ENCODE measurements at places on chromosomes 1 and 21.

DNA sequence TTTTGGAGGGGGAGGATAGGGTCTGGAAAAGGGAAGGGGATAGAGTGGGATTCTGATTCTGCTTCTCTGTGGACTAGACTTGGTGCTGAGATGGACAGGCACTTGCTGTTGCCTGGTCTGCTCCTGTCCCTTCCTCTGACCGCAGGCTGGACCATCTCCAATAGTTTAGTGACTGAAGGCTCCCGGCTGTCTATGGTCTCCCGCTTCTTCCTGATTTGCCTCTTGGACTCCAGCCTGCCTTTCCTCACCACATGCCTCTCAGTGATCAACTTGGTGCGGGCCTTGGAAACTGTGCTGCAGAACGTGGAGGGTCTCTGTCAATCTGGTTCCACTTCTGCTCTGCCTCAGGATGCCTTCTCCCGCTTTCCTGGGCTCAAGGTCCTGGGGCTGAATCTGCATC, 6.3 kb upstream of the ZSCAN20 start:
- no peaks in the 10 kb centered on the region for H3K27me3 ChIP-seq
- DNase-seq, result no peak
- H3K36me3 ChIP-seq, result no peaks in the 10 kb centered on the region

- H3K27me3 ChIP-seq, result no peaks in the 10 kb centered on the region
- no peaks in the 10 kb centered on the region for H3K36me3 ChIP-seq
- DNase-seq, result peak; percentile 57
- no peaks in the 10 kb centered on the region for H3K4me1 ChIP-seq
Measured at GRCh38 chr1:209675565-209676154, 448 bp downstream of the G0S2 start.

- no peak for DNase-seq
- no peaks in the 10 kb centered on the region for H3K36me3 ChIP-seq
- no peak overlapping the region for H3K27ac ChIP-seq
- no peak overlapping the region for H3K4me3 ChIP-seq
Measured at GRCh38 chr1:246108278-246108925, 398.7 kb downstream of the SMYD3 start.

DNA sequence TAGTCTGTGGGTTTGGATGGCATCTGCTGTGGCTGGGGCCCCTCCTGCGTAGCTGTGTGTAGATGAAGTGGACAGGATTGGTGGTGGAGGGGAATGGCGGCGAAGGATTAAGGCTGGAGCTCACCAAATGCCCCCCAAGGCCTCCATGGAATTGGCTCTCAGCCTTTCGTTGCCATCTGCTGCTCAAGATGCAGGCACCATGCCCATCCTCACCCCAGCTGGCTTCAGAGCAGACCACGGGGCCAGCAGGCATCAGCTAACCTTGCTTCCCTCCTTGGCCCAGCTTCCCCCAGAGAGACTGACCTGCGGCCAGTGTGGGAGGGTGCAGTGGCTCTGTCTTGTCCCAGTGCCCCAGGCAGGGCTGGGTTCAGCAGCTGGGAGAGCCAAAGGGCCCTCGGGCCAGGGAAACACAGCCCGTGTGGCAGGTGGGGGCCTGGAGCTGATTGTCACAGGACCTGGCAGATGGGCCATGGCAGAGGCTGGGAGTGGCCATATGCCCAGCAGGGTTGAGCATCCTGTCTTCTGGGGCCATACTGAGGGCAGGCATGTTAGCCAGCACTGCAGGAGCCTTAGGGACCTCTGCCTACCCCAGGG, 66.8 kb upstream of the ACTL8 start:
- no peaks in the 10 kb centered on the region for H3K27me3 ChIP-seq
- H3K4me1 ChIP-seq, result no peaks in the 10 kb centered on the region
- no peak overlapping the region for H3K27ac ChIP-seq
- H3K4me3 ChIP-seq, result no peak overlapping the region
- DNase-seq, result no peak

DNA sequence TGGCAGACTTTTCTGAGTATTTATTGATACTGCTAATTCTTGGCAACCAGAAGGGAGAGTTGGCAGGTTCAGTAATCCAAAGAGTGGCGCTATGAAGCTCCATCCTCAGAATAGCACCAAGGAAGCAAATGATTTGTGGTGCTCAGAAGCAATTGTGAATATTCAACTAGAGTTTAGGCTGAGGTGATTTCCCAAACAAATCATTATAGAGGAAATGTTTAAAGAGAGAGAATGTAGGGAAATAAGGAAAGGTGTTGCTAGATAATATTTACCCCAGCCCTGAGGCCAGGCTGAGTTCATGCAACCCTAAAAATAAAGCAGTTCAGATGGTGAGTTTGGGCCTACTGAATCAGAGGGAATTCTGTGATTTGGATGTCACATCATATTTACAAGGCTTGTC, 363.4 kb upstream of the PLXNA2 start:
- no peaks in the 10 kb centered on the region for H3K4me1 ChIP-seq
- no peak for DNase-seq
- no peak overlapping the region for H3K27ac ChIP-seq

DNA sequence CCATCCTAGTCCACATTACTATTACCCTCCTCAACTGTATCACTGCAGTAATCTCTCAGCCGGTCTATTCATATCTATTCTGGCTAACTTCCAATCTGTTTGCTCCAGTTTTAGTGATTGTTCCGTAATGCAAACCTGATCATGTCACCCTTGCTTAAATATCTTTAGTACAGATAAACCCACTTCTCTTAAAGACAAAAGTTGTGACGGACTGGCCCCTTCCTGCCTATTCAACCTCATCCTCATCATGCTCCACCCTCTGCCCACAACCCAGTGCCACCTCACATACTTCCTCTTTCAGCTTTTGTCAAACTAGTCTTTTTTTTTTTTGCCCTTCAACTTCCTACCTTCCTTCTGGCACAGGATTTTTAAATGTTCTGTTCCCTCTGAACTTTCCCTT, 2.8 kb upstream of the C1orf162 start:
- H3K4me3 ChIP-seq, result no peak overlapping the region
- peak; percentile 35 for DNase-seq
- no peaks in the 10 kb centered on the region for H3K4me1 ChIP-seq
- H3K27me3 ChIP-seq, result no peaks in the 10 kb centered on the region

DNA sequence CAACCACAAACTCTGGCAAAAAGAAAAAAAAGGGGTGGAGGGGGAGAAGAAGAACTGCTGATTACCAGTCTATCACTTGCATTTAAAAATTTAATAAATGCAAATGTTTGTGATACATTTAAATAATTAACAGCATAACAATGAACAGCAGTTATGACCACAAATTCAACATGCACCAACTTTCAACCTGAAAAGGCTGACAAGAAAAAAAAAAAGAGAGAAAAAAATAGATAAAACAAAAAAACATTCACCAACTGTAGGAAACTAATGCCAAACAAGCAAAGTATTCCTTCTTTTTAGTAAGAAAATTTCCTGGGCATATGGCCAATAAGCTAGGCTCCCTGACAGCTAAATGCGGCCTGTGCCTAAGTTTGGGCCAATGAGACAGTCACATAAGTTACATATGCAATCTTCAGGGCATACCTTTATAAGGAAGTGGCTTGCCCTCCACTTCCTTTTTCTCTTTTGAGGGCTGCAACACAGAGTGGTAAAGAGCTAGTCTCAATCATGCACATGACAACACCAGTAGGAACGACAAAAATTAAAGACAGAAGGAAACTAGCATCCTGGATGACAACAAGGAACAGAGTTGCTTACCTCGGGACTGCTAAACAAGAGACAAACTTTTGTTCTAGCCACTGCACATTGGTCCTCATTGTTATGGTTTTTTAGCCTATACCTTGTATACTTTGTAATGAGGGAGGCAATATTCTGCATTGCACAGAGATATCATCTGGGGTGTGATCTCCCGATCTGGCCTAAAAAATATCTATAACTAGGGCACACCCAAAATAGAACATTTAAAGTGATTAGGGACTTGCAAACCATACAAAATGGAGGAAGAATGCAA, 24.2 kb upstream of the PHTF1 start:
- peak; percentile 66 for DNase-seq
- no peak overlapping the region for H3K4me3 ChIP-seq
- peaks cover 6% of the 10 kb centered on the region for H3K4me1 ChIP-seq
- no peaks in the 10 kb centered on the region for H3K27me3 ChIP-seq

DNA sequence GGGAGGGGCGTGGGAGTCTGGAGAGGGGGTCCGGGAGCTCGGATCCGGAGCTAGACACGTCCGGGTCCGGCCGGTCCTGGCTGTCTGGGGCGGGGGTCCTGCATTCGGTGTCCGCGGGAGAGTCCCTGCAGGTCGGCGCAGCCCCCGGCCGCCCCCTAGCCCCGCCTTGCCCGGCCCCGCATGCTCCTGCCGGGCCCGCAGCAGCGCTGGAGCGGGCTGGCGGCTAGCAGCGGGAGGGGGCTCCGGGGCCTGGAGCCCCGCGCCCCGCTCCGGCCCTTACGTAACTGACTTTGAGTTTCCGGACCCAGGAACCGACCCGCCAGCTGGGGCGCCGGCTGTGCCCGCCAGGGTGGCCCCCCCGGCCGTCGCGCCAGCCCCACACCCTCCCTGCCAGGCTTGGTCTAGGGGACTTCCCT, 26.9 kb upstream of the EPB41 start:
- H3K36me3 ChIP-seq, result no peaks in the 10 kb centered on the region
- H3K4me1 ChIP-seq, result peaks cover 6% of the 10 kb centered on the region
- H3K27me3 ChIP-seq, result no peaks in the 10 kb centered on the region
- peak; percentile 41 for DNase-seq
- peak overlapping the region; percentile 5 for H3K27ac ChIP-seq

GRCh38 chr1:39976732-39977131, 21.8 kb downstream of the MFSD2A start:
- H3K36me3 ChIP-seq, result no peaks in the 10 kb centered on the region
- no peak overlapping the region for H3K27ac ChIP-seq
- H3K27me3 ChIP-seq, result no peaks in the 10 kb centered on the region

DNA sequence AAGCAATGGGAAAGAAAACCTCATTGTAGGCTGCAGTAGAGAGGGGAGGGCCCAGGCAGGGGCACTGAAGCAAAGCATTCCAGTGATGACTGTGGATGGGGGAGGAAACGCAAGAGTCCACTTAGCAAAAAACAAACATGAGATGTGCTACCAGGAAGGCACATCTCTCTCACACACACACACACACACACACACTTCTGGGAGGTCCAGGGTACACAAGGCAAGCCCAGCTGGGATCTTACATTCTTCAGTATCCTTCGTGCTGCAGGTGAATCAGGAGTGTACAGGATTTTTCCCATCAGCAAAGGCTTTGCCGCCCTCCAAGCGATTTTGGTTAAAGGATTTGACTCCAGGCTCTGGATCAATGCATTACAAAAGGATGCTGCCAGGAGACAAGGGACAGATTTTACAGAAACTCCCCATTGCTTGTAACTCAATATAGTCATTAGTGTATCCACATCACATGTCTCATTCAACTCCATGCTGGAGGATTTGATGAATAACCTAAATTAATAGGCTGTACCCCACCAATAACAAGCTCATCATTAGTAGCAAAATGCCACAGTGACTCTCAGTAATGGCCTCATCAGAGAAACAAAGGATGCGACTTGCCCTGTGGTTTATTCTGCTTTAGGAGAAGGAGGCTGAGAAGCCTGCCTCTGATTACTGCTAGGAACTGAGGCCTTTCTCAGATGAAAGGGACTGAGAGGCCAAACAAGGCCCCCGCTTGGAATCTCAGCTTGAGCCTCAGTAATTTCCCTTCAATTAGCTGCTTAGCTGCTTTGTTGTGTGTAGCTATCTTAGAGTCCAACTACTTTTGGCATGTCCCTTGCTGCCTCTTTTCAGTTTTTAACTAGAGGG, 41.6 kb downstream of the ABCA4 start:
- no peaks in the 10 kb centered on the region for H3K4me1 ChIP-seq
- no peak overlapping the region for H3K27ac ChIP-seq
- DNase-seq, result no peak
- no peaks in the 10 kb centered on the region for H3K27me3 ChIP-seq
- no peak overlapping the region for H3K4me3 ChIP-seq
- no peaks in the 10 kb centered on the region for H3K36me3 ChIP-seq

DNA sequence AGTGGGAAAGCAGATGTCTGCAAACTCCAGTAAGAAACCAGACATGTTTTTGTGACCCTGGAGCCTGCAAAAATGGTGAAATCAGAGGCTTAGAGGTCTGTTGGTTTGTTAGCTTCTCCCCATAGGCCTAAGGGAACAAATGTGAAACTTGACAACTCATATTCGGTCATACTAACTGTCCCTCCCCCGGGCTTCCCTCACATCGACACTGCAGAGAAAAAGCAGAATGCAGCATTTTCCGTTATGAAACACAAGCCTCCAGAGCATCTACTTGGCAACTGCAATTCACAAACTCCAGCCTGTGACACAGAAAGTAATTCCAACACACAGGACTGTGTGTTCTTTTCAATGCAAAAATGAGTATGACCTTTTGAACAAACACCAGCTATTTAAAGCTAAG, 3.7 kb downstream of the KCNA2 start:
- H3K27me3 ChIP-seq, result peaks cover 31% of the 10 kb centered on the region
- no peak overlapping the region for H3K4me3 ChIP-seq
- H3K4me1 ChIP-seq, result no peaks in the 10 kb centered on the region
- no peak overlapping the region for H3K27ac ChIP-seq

Data from colonic mucosa (tissue), 4 donors.